ENCODE measurements at places on chromosomes 6 and 20.

DNA sequence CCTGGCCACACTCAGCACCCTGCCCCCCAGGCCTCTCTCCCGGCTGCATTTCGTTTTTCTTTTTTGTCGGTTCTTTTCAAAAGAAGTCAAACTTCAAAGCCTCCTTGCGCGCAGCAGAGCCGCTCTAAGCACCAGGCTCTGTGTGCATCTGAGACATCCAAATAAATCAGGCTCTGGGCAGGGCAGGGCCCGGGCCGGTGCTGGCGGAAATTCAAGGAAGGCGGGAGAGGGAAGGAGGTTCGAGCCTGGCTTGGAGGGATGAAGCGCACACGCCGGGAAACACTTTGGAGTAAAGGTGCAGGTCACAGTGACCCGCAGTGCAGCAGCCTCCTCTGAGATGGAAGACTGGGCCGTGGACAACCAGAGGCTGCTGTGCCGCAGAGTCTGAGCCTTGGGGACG, 5.8 kb downstream of the GATA5 start:
- no peak for DNase-seq

DNA sequence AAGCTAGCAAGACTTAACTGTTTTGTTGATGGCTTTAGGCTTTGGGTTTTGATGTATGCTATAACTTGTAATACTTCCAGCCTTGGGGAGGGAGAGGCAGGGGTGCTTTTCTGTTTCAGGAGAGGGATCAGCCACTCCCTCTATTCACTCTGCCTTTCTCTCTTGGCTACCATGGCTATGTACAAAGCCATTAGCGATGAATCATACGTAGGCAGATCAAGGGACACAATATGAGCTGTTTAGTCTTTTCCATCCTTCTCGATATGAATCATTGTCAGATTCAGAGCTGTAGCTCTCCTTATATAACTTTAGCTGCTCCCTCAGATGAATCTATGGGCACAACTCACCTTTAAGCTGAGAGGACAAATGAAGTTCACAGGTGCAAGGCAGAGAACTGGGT, 230.6 kb downstream of the TSHZ2 start:
- DNase-seq = no peak

- no peak for DNase-seq
These were observed 19.3 kb upstream of the RAMACL start for GRCh38 chr6:166605752-166606151.

DNA sequence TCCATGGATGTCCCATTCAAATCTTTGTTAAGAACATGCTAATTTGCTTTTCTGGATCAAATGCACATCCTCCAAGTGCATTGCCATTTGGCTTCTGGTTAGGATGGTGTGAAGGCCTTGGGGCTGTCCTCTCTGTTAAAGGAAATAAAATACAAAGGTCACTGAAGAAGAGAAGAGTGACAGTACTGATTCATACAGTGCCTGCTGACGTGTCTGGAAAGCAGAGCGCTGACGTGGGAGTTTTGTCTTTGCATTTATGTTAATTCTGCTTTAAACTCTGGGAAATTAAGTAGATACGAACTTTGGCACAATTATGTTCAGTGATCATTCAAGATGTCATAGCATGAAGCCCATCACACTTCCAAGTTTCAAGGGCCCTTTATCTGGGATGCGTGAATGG, 33.2 kb downstream of the SYNDIG1 start:
- no peak for DNase-seq

GRCh38 chr6:8639928-8640649, 204.7 kb upstream of the SLC35B3 start:
- DNase-seq = no peak

DNA sequence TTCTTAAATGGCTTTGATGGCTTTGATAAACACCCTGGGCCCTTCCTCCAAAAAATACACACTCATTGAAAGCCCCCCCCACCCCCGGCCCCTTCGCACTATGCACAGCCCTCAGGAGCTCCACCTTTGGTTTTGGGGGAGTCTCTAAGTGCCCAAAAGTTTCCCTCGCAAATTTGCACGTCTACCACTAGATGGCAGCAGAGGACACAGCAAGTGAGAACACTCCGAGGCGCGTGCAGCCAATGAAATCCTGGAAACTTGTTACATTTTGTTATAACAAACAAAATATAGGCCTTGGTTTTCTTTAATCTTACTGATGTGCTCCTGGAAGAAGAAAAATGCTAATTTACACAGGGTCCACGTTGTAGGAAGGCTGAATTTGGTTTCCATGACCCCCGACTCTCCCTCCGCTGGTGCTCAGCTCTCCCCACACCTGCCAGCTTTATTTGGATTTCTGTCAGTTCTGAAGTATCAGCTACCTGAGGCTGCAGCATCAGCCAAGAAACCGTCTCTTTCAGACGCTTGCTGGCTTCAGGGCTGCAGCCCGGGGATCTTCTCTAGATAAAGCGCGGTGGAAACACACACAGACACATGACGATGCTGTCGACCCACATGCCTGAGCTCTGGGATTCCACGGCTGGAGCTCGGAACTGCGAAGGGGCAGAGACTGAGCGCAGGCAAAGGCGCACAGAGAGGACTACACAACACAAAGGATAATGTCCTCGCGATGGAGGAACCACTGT, 148.3 kb upstream of the RPS6KA2 start:
- DNase-seq = peak; percentile 50

- DNase-seq = no peak
These were observed 28.2 kb downstream of the TBC1D32 start for GRCh38 chr6:121305957-121306607.

- no peak for DNase-seq
These were observed 421.1 kb upstream of the AGPAT4 start for GRCh38 chr6:161694995-161695394.

- DNase-seq = no peak
These were observed 128.1 kb downstream of the IPCEF1 start for GRCh38 chr6:154228521-154228905.

DNA sequence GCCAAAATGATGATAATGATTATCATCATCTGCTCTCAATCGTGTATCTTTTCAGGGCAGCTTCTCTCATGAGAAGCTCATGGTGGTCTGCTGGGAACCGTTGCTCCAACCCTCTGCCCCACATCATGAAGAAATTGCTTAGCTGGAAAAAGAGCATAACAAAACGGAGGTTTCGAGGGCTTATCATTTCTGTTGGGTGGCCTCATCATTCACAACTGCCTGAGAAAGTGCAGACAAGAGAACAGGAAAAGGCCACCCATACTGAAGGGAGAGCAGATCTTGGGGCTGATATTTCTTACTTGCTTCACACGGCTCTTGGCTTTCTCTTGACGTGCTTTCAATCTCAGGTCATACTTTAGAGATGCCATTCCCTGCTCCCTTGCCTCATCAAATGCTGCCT, 471.6 kb downstream of the CD83 start:
- no peak for DNase-seq

DNA sequence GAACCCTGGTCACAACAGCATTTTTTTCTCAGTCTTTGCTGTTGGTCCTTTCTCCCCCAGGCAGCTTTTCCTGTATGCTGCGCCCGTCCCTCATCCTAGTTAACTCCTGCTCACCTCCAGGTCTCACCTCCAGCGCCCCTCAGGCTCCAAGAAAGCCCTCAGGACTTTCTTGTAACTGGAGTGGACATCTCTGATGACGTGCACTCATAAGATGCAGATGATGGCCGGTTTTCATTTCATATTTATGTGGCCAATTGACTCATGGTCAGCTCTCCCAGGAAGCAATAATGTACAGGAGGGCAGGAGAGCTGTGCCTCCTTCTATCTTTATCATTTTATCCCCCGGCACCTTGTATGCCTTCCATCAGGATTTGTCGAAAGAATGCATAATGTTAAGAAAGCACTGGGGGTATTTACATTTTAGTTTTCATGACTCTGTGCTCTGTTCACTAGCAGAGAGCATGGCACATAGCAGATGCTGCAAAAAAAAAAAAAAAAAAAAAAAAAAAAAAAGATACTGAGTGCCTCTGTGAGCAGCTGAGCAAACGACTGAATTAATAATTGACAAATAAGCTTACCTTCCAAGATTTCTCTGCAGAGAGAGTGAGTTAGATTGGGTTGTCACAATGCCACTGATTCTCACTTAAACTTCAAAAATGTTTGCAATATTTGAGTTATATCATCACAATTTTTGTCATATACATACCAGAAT, 170.2 kb downstream of the DOK5 start:
- DNase-seq = no peak

DNA sequence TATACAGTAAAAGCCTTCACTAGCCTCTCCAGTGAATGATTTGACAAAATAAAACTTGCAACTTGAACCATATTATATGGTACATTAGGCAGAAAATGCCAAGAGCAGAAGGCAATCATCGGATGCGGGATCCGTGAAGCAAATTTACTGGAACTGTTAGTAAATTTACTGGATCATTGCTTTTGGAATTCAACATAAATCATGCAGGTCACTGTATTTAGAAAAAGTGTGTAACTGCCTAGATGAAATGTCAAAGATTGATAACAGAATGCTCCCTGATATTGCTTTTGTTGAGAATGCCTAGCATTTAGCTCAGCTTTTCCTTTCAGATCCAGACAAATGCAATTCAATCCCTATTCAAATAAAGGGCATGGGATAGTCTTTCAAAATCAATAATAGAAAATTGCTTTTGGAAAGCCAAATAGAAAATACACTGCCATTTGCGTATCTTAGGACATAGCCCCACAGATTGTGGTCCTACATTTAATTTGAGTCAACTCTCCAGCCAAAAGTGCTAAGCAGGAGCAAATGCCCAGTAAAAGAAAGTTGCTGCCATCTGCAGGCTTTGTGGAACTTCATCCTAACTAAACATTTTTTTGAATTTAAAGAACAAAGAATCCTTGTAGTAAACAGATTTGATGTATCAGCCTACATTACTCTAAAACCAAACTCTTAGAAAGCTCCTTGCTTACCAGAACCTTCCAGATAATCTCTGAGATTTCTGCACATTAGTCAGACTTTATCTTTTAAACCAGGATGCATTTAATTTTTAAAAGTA, 109.5 kb upstream of the HSF2 start:
- DNase-seq = no peak

GRCh38 chr6:135798751-135799515, 52.6 kb upstream of the PDE7B start:
- no peak for DNase-seq

DNA sequence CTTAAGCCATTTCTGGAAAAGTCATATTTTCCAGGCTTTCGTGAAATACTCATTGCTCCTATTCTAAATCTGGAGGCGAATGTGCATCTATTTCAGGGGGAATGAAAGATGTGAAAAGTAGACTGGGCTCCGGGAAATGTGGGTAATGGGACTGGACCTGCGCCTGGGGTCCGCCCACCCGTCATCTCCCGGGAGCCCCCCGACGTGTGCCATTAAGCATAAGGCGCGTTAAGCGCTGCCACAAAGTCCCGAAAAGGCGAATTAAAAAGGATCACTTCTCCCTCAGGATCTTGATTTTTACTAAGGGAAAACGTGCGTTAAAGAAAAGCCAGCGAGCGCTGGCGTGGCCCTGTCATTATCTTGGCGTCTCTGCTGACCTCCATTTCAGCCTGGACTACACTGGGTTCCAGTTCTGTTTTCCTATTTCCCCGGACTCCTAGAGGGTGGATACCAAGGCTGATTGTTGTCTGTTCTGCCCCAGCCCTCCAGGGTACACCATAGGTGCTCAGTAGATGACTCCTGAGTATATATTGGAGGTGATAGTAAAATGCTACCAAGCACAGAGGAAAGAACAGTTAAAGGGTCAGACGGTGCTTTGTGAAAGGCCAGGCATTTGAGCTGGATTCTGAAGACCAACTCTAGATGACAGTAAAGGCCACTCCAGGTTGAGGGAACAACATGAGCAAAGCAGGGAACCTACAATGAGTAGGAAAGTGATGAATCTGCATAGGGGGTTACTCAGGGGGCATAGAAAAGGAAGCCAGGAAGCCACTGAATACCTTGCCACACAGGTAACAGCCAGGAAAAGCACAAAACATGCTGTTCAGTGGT, 89.2 kb upstream of the ARID1B start:
- DNase-seq = peak; percentile 8

DNA sequence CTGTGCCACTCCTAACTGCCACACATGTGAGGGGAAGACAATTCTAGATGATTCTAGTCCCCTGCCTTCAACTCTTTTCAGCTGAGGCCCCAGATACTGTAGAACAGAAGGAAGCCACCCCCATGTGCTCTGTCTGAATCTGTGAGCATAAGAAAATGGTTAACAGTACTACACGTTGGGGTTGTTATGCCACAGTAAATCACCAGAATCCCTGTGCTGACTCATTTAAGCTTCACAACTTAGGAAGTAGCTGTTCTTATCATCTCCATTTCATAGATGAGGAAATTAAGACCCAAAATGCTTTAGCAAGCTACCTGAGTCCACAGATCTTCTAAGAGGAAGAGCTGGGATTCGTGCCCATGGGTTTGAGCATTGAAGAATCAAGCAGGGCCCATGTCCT, 27.4 kb upstream of the SCRT2 start:
- no peak for DNase-seq

- DNase-seq = no peak
These were observed 13.9 kb upstream of the VAPB start for GRCh38 chr20:58374906-58375758.

DNA sequence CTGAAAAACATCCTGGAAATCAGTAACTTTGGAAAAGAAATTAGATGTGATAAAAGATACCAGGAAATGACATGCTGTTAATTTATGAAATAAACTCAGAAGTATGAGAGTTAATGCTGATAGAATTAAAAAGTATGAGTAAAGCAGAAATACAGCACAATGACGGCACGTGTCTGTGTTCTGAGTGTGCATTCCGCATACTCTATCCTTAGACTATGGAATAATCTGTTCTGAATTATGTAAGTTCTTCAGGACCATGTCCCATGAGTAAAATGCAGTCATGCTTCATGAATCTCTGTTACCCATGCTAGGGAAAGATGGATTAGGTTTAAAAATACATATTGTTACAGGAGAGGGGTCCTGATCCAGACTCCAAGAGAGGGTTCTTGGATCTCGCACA, 21.7 kb downstream of the HECA start:
- DNase-seq = no peak

GRCh38 chr20:63554361-63555278, 661 bp downstream of the FNDC11 start:
- no peak for DNase-seq

GRCh38 chr6:52230685-52231084, 13.6 kb downstream of the IL17F start:
- DNase-seq = no peak

Measured in neural crest cell (in vitro differentiated cells).